ENCODE measurements at places on chromosomes 11 and 22.

DNA sequence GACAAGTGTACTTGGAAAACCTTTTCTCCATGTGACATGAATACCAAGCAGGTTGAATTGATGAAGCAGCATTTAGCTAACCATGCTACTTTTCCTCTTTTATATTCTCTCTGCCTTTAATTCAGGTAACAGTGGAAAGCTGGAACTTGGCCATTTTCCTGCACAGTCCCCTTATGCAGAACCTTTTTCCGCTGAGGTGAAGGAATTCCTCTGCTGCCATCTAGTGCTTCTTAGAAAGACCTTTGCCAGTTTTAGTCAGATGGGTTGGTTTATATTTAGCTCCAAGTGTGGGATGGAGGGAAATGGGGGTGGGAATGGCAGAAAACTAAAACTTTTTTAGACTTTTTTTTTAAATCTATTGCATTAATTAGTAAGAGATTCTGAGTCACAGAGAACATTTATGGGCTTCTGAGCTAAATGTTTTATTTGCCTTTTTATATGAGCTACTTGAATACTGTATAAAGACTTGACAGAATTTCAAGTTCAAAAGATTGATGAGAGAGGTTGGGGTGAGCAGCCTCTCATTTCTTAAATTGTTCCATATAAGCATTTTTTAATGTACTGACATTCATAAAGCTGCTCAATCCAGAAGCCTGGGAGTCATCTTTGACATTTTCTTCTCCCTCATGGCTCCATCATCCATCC is 153.9 kb upstream of the ZC3H12C start:
- peak; percentile 75 for DNase-seq

- peak; percentile 34 for DNase-seq
These were observed 6.6 kb downstream of the APOL4 start for GRCh38 chr22:36194971-36195370.

DNA sequence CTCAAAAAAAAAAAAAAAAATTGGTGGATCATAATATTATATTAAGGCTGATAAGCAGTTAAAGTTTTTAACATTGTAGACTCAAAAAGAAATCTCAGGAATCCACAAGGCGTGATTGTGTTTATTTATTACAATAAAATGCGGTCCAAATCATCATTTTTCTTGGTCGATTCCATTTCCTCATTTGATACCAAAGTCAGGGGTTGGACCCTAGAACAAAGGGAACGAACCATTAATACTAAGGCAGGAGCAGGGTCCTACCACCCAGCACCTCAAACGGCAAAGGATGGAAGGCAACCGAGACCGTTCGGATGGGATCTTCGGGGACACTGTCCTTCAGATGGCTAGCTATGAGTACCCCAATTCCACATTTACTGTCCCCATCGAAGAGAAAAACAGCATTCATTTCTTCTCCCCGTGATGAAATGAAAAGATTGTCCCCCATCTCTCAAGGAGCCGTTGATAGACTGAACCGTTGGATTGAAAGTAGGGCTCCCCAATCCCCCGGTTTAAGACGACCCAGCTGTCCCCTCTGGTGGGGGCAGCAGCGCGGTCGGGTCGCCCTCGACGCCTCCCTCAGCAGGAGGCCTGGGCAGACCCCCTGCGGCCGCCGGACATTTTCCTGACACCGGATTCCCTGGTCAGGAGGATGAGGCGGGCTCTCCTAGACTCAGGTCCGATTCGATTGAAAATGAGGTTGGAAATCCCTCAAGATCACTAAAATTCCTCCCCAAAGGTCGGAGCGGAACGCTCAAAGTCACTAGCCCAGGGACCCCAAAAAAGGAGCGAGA is 607 bp downstream of the DMC1 start:
- no peak for DNase-seq

DNA sequence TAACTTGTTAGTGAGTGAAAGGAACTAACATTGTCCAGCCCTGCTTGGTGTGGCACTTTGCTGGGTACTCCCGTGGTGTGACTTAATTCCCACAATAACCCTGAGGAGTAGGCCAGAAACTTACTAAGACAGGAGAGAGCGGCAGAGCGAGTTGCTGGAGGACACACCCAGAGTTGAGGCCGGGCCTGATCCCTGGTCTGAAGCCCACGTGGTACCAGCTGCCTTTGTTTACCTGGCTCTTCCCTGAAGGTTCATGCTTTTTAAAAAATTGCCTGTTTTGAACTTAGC is 594 bp downstream of the MPST start:
- peak; percentile 8 for DNase-seq

GRCh38 chr22:28773461-28773867 is 969 bp downstream of the CCDC117 start:
- DNase-seq = no peak

GRCh38 chr11:117833401-117833891 is 8.9 kb upstream of the FXYD2 start:
- peak; percentile 71 for DNase-seq

DNA sequence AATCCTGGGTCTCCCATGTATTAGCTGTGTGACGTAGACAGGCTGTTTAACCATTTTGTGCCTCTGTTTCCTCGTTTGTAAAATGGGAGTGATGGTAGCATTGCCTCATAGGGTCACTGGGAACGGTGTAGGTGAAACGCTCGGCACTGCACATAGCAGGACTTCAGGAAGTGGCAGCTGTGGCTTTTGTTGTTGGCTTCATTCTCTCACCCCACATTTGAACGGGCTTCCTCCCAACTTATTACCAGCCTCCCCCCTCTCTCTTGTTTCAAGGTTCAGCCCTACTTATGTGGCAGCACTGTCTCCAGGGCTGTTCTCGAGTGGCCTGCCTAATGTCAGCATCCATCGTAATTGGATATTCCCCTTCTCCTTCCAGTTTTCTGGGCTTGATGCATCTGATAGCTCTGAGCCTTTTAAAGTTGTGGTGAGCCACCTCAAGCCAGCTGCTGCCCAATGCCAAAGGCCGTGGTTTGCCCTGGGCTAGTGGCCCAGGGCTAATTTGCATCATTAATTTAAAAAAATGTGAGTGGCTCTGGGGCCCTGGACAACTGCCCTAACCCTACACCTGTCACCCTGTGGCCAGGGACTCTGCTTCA is 217.8 kb upstream of the TBCEL start:
- DNase-seq = no peak

DNA sequence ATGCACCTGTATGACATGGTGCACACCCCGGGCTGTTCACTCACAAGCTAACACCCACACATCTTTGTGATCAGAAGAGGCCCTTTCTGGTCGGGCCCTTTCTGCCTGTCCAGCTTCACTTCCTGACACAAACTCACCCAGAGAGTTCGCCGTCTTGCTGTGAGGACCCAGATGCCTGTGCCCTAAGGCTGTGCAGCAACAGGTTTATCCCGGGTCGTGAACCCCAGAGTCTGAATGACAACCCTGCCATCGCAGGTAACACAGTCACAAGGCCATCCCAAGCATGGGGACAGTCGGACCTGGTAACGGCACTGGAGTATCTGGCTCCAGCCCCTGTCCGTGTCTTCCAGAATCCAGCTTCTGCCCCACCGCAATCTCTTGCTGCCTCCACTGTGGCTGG is 235.1 kb downstream of the BUD13 start:
- no peak for DNase-seq
